Sigmoid colon (tissue), 7 donors: ENCODE measurements at places on chromosomes 16 and 17. TPM values are rescaled to one million over a fixed set of nuclear protein-coding genes. Genes with fewer than 3 reads are reported as not detected.

Gene SLC52A1
- not detected for total RNA-seq

Gene DOC2B
- total RNA-seq: 2.5 TPM

Gene CD300E
- total RNA-seq: 0.66 TPM

Gene ITGAD
- not detected for total RNA-seq

Gene HBA2
- 3.7 TPM for total RNA-seq

Gene DOC2A
- not detected for total RNA-seq

Gene DPEP1
- total RNA-seq: not detected

Gene RNF112
- total RNA-seq: 3.8 TPM

Gene CCL7
- total RNA-seq: not detected

Gene CLEC3A
- not detected for total RNA-seq

Gene CACNA1G
- total RNA-seq: 0.33 TPM

Gene TBC1D3L
- 10.6 TPM for total RNA-seq

Gene KRTAP1-5
- total RNA-seq: not detected

Gene NSF
- 15.0 TPM for total RNA-seq

Gene NME2
- 443 TPM for total RNA-seq

Gene LRRC75A
- 5.7 TPM for total RNA-seq

Gene RABEP2
- 9.9 TPM for total RNA-seq

Gene TAC4
- not detected for total RNA-seq

Gene SALL1
- not detected for total RNA-seq

Gene CD7
- not detected for total RNA-seq

Gene KLHL10
- 3.9 TPM for total RNA-seq

Gene KIF19
- not detected for total RNA-seq

Gene CALB2
- total RNA-seq: 3.3 TPM

Gene NPIPA3
- 2.8 TPM for total RNA-seq

Gene KCTD19
- not detected for total RNA-seq

Gene TEKT5
- total RNA-seq: 0.83 TPM

Gene PLLP
- total RNA-seq: 4.7 TPM

Gene PRSS22
- total RNA-seq: not detected

Gene XYLT1
- 23.0 TPM for total RNA-seq

Gene GGT6
- not detected for total RNA-seq

Gene VPS4A
- total RNA-seq: 39.3 TPM

Gene CES1
- total RNA-seq: 34.6 TPM
